CD4-positive, alpha-beta T cell treated with Interleukin-12 subunit alpha and Interleukin-12 subunit beta, for 1 hour (primary cell): ENCODE measurements at places on chromosomes 1 and 21.

- DNase-seq = no peak
These were observed 13.1 kb downstream of the JAK1 start for GRCh38 chr1:64953241-64953640.

DNA sequence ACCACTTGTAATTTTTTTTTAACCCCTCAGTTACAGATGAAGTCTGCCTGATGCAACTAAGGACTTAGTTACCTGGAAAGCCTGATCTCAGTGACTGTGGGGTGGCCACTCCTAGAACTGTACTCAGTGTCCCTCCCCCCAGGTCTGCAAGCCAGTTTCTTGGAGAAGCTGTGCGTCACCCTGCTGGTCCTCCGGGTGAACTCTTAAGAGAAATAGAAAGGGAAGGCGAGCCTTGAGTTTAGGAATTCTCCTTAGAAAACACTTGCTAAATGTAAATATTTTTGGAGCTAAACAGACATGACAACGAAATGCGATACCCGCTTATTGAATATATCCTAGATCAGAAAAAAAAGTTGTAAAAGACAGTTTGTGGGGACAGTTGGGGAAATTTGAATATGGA is 730 bp downstream of the SLC16A4 start:
- no peak for DNase-seq

DNA sequence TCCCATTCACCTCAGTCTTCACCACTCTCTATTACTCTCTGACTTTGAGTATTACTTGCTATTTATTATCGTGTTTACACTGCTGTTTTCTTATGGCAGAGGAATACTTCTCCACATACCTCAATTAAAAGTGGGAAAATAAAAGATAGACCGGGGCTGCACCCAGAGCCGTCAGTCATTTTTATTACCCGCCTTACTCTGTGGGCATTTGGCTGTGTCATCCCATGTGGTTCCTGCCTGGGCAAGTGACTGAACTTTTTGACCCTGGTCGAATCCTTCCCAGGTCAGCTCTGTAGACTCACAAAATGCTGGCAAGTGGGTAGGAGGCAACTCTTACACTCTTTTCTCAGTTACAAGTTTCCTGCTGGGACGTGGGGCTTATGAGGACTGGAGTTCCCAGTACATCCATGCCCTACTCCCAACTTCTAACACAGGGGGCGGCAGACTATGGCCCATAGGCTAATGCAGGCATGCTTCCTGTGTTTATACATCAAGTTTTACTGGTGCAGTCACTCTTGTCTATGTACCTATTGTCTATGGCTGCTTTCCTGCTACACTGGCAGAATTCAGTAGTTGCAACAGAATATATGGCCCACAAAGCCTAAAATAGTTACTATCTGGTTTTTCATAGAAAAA is 69.5 kb upstream of the KCND3 start:
- DNase-seq = no peak

- no peak for DNase-seq
These were observed 139.0 kb downstream of the SDCCAG8 start for GRCh38 chr1:243394601-243395464.

DNA sequence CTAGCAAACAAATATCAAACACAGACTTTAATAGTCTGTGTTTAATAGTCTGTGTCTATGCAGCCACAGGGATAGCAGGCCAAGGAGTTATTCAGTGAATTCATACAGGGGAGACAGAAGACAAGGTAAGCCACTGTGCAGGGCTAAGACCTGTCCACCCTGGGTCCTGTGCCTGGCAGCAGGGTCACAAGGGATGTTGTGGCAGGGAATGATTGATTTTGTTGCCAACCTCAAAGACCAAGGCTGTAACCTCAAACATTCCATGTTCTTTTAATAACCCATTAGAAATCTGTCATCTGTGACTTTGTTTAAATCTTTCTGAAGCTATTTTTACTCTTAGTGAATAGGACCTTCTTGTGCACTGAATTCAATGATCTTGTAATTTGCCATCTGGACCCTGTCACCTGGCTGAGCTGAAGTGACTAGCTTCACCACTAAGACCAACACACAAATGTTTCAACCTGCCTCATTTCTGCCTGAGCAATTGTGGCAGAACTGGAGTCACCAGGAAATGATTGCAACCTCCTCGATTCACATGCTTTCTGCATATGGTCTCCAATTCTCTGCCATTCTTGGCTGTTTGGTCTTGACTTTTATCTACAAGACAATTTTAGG is 154.2 kb downstream of the ASTN1 start:
- DNase-seq = no peak

DNA sequence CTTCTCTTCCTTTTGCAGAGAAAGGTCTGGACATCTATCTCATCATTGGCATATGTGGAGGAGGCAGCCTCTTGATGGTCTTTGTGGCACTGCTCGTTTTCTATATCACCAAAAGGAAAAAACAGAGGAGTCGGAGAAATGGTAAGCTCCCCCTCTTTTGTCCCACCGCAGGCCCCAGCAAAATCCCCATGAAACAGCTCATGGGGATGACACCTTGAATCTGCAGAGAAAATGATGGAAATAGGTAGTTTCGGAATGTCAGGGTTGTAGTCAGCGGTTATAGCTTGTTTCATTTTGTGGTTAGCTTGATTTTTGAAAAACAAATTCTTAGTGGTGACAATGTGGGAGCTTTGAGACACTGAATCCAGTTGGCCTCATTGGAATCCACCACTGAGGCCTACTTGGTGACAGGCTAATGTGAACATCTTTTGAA is 10.3 kb downstream of the CD2 start:
- peak; percentile 76 for DNase-seq

DNA sequence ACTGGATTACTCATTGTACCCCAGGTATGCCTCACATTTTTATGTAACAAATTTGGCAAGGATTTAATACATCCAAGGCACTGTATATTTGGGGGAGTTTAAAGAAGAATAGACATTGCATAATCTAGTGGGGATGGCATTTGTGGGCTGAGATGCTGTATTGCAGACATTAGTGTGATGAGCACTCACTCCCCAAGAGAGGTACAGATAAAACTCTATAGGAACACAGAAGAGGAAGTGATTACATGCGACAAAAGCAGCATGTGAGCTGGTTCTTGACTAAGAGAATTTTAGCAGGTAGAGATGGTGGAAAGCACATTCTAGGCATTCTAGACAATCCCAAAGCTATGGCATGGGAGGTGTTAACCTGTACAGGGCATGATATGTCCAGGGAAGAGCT is 24.2 kb upstream of the CDC14A start:
- no peak for DNase-seq

- no peak for DNase-seq
These were observed 18.1 kb downstream of the TSEN15 start for GRCh38 chr1:184069675-184070074.

DNA sequence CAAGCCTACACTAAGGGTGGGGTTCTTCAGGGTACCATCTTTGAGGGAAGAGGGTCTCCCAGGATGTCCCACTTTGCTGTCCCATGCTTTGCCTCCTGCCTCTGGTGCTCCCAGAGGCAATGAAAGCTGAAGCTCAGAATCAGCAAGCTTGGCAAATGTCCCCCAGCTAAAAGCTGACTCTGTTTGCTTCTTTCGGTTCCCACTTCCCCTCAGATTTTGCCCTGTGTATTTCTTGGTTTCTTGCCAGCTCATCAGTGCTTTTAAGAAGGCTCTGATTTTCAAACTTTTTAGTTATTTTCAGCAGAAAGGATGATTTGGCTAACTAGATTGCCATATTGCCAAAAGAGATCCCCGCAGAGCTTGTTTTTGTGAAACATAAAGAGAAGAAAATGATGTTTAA is 33.1 kb upstream of the COG2 start:
- no peak for DNase-seq

DNA sequence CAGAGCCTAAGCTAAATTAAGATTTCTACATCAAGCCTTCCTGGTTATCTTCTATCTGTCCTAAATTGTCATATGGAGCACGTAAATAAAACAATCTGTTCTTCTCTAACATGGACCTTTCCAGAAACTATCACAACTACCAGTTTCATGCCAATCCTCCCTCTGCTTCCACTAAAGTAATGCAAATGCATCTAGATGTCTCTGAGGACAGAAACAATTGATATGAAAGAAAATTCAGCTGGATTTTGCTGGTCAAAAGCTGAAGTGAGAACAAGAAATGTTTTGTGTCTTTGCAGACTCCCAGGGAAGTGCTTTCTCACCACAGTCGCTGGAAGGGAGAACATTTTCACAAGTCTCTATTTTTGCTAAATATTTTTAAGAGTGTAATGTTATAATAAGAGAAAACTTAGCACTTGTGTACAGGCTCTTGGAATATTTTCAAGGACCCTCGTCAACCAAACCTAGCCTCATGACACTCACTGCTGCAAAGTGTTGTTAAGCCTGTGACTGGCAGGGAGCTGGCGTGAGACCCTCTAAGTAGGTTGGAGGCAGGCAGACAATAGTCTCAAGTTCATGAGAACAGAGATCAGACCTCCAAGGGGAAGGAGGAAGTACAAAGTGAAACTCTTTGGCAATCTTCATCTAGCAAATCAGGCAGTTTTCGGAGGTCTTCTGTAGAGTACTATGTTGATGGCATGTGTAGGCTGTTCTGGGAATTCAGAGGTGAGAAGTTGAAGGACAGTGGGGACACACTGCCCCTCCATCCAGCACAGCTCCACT is 38.8 kb downstream of the DNASE2B start:
- no peak for DNase-seq

DNA sequence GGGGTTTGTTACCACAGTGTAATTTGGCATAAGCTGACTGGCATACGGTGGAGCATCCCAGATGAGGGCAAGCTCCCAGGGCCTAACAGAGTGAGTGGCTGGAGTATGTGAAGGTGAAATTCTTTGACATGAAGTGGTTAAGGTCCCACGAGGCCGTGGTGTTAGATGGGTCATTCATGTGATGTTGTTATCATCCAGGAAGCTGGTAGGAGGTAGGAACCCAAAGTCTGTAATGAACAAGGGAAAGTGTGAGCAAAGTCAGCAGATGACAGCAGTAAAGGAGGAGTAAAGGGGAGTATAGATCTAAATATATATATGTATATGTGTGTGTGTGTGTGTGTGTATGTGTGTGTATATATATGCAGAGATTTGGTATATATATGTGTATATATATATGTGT is 47.6 kb downstream of the MDM4 start:
- DNase-seq = no peak

DNA sequence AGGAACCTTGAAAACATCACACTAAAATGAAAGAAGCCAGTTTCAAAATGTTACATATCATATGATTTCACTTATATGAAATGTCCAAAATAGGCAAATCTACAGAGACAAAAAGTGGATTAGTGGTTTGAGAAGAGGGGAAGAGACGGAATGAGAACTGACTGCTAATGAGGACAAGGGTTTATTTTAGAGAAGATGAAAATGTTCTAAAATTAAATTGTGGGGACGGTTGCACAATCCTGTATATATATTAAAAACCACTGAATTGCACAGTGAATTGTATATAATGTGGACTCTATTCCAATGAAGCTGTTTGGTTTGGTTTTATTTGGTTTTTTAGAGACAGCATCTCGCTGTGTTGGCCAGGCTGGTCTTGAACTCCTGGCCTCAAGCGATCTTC is 35.6 kb downstream of the PRPF38A start:
- no peak for DNase-seq

DNA sequence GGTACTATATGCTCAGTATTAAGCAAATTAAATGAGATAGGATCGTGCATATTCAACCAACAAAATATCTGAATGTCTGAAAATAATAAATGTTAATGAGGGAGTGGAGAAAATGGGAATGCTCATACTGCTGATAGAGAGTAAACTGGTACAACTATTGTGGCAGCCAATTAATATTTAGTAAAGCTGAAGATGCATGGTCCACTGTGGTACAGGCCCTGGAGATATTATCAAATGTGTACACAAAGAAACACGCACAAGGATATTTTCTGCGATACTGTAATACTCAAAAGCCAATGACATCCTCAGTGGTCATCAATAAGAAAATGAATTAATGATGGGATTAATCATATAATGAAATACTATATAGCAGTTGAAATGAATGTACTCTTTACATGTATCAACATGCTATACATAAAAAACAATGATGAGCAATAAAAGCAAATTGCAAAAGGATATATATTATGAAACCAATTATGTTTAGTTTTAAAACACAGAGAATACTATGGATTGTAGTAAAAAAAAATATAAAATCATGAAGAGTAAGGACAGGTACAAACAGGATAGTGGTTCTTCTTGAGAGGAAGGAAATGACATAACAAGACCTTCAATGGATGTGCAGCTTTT is 25.0 kb downstream of the MRPL39 start:
- DNase-seq = no peak

- DNase-seq = no peak
These were observed 67.5 kb upstream of the RGS7 start for GRCh38 chr1:241424480-241424971.

- DNase-seq = no peak
These were observed 31.6 kb downstream of the TMCC2 start for GRCh38 chr1:205259324-205259832.

GRCh38 chr1:179757933-179758332 is 14.8 kb downstream of the FAM163A start:
- DNase-seq = no peak

- DNase-seq = no peak
These were observed 16.3 kb upstream of the L1TD1 start for GRCh38 chr1:62178372-62178771.

DNA sequence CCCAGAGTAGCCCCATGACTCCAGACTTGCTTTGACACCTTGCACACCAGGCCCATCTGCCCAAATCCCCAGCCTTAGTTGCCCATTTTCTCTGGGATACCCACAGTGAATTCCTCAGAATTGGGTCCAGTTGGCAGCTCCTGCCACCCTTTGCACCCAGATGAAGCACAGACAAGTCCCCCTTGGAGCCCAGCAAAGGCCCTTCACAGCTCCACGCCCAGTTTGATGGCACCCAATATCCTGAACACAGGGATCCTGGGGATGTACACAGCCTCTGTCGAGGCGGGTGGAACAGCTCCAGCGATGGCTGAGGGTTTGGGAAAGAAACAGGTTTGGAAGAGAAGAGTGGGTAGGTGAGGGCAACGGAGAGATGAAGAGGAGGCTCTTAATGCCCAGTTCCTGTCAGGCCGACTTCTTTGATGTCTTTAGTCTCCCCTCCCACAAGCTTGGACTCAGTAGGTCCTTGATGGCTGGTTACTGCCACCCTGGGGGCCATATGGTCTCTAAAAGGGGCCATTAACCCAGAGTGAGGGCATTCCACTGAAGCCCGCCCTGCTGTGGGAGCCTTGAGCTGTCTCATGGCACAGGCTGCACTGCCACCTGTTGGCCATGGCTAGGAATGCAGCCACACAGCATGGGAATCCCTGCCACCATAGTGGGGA is 21.7 kb downstream of the TMEM53 start:
- peak; percentile 77 for DNase-seq

DNA sequence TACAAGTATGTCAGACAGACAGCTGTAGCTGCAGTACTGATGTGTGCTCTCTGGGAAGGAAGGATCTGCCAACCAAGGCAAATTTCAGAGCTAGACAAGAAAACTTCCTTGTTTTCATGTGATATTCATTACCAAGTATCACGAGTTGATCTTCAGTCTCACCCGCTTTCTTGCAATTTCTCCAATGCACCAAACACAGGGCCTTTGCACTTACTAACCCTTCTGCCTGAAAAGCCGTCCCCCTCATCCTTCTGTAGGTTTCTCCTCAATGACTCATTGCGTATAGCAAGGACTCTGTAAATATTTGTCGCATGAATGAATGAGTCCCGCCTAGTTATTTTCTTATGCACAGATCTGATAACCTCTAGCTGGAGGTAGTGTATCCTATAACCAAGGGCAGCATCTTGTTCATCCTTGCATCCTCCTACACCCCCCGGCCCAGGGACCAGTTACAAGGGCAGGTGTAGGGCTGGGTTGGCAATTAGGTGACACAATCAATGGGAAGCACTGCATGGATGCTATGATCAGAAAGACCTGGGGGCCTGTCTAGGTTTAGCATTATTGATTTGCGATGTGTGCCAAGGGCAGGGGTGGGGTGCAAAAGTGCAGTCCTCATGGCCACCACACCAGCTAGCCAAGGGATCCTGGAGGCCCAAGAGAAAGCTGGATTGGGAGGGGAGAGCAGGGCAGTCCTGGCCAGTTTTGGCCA is 51.4 kb upstream of the GPR157 start:
- no peak for DNase-seq
